ENCODE measurements at places on chromosomes 16 and 17.

- peak; percentile 21 for ATAC-seq
These were observed 53.9 kb downstream of the BANP start for GRCh38 chr16:88005181-88005581.

GRCh38 chr16:11801481-11802021, 4.5 kb upstream of the ZC3H7A start:
- no peak for ATAC-seq

- no peak for ATAC-seq
These were observed 833 bp downstream of the TERF2 start for GRCh38 chr16:69384974-69385373.

DNA sequence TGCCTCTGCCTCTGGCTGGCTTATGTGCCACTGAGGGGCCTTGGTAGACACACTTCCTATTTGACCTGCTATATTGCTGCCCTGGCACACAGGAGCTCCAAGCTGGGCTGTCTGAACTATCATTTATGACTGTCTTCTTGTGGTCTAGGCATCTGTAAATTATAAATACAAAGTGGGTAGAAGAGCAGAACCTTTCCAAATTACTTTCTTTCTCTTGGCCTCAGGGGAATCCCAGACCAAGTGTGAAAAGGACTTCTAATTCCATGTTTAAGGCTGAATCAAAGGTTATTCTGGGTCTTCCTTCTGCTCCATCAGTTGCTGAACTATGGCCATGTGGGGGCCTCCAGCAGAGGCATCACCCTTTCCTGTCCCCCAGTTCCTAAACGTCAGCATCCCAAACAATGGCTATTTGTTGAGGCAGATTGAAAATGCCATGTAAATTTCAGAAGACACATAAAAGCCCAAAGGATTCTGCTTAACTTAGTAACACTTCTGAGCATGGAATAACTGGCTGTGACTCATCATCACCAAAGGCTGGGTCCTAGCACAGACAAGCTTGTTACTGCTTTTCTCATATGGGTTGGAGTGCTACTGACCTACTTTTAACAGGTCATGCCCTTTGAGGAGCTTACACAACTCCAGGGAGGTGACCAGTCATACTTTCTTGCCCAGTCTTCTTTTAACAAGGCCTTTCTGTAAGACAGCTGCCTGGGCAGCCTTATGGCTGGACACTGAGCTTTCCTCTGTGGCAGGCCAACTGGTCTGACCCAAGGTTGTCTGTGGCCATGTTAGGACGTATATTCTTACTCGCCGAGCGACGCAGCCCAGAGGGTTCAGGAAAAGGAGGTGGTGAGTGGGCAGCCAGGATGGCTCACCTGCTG, 154.8 kb downstream of the VPS53 start:
- peak; percentile 78 for ATAC-seq

DNA sequence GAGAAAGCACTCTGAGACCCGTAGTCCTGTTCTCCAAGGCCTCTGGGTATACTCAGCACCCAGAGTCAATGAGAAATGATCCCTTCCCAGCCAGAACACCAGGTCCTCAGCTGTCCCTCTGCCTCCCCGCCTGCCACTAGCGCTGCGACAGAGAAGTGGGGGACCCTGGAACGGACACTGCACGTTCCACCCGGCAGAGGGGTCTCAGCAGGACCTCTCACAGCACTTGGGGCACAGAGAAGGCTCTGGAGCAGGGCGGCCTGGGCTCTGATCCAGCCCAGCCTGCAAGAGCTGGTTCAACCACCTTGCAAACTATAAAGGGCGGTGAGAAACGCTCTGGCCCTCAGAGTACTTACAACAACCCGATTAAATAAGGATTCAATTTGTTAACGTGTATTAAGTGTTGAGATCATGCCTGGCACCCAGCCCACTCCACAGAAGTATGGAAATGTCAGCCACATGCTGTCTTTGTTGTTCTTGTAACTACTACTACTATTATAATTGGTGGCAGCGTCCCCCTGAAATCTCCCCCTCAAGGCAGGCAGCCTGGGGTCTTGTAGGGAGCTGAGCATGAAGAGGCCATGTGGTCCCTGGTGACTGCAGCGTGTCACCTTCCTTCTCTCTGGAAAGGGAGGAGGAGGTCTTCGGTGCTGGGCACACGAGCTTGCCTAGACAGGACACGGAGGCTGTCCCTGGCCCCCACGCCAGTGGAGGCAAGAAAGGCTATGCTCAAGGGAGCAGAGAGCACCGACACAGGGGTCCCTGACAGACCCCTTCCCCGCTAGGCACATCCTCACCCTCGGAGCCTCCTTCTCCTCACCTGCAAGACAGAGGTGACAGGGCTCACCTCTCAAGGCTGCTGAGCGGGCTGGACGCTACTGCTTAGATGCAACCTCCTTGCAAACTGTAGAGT, 2.4 kb downstream of the OSGIN1 start:
- no peak for ATAC-seq

- ATAC-seq, result no peak
These were observed 44.9 kb downstream of the SMURF2 start for GRCh38 chr17:64617125-64617780.

GRCh38 chr16:5044011-5044540, 10.3 kb upstream of the NAGPA start:
- ATAC-seq, result no peak

DNA sequence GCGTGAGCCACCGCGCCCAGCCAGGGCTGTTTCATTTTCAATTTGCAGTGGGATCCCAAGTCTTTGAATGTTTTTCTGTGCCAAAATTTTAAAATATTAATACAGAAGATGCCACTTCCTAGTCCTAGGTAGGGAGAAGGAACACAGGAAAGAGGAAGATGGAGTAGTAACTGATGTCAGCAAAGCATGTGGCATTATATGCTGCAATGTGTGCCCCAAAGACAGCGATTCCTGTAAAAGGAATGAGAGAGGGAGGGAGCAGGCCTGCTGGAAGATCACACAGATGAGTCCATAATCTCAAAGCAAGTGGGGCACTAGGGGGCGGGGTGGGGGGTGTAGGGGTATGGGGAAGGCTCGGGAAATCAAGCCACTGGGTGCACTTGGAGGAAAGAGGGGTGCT, 23.4 kb upstream of the SSTR2 start:
- no peak for ATAC-seq

GRCh38 chr17:58265271-58265670, 15.5 kb downstream of the MPO start:
- no peak for ATAC-seq

DNA sequence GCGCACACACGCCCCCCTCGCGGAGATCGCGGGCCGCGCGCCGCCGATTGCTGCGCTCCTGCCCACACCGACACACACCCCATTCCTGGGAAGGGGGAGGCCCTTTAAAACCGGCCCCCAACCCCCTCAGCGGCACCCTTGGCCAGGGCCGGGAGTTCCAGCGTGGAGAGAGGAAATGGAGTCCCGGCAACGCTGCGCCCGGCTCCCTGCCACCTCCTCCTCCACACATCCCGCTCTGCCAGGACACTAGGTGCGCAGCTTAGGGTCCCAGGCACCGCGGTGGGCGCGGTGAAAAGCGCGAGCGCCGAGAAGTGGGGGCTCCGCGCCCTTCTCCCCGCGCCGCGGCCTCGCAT, 397 bp downstream of the CDC42EP4 start:
- ATAC-seq, result peak; percentile 20

- peak; percentile 8 for ATAC-seq
These were observed 139.7 kb downstream of the SEC14L1 start for GRCh38 chr17:77280304-77281121.

DNA sequence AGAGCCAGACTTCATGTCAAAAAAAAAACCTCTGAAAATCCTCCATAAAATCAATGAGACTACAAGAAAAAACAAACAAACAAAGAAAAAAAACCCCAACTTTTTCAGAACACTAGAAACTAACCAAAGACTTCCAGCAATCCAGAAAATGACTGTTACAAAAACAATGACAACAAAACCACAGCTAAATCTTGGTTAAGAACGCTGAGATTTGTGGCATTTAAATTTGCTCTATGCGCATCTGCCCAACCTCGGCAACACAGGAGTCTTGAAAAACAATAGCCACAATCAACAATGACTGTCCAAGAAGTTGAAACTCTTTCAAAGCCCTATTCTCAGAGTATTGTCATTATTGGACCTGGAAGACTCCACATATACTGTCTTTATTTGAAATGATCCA, 402.4 kb downstream of the ZFHX3 start:
- no peak for ATAC-seq

- ATAC-seq, result no peak
These were observed 2.4 kb upstream of the TBX21 start for GRCh38 chr17:47730681-47731080.

DNA sequence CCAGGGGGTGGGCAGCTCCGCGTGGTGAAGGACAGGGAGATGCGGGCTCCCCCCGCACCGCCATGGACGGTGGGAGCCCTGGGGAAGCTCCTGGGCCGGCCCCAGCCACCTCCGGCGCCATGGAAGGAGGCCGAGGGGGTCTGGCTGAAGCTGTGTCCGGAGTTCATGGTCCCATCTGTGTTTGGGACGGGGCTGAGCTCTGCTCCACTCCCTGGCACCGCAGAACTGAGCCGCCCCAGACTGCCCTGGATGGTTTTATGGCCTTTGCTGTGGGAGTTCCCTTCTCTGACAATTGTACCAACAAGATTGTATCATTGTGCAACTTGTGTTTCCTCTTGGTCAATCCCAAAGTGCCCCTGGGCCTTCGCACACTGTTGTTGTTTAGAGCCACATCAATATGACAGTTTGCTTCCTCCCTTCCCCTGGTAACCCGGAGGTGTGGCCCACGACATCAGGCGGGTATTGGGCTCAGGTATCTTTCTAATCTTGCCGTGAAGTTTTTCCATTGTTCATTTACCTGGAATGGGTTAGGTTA, 942 bp downstream of the KRT23 start:
- ATAC-seq, result no peak

DNA sequence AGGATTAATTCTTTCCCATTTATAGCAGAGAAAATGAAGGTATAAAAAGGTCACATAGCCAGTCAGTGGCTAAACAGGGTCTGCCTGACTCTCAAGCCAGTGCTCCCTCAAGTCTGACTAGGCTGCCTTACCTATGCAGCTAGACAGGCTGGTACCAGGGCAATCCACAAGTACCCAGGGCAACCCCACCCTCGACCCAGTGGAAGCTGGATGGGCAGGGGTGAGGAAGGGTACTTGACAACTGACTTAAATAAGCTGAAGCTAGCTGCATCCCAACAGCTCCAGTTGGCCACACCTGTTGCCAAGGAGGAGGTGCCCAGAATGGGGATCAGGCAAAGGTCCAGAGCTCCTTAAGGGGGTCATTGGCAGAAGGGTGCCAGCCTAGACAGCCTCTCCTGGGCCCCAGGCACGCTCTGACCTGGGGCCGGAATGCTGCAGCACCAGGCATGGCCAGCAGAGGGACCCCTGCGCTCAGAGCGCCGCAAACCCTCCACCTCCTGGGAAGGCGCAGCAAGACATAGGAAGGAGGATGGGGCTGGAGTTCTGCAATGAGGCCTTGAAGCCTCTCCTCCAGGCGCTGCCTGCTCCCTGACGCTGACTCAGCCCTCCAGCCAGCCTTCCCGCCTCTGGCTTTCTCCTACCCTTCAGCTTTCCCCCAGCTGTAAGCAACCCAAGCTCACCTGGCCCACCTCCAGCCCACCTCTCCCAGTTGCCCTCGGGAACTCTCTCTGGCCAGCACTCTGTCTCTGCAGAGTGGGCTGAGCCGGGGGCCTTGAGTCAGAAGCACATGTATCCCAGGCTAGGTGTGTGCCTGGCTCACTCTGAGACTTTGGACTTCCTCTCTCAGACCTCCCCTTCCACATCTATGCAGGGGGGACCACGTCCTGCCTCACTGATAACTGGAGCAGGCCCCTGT, 28.8 kb downstream of the MPP2 start:
- peak; percentile 90 for ATAC-seq

DNA sequence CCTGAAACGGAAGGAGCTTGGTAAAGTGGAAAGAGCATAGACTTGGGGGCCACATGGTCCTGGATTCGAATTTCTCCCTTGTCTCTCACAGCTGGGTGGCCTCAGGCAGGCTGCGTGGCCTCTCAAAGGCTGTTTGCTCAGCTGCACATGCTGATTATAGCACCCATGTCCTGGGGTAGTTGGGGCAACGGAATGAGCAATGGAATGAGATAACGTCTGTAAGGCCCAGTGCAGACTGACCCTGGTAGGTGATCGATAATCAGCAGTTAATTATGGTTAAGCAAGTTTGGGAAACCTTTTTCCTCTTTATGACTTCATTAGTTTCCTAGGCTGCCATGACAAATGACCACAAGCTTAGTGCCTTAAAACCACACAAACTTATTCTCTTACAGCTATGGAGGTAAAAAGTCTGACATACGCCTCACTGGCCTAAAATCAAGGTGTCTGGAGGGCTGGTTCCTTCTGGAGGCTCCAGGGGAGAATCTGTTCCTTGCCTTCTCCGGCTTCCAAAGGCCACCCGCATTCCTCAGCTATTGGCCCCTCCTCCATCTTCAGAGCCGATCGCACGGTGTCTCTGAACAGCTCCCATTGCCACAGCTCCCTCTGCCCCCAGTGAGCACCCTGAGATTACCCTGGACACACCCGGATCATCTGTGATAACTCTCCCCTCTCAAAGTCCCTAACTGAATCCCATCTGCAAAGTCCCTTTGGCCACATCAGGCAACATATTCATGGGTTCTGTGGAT, 294.9 kb upstream of the FOXF1 start:
- no peak for ATAC-seq

DNA sequence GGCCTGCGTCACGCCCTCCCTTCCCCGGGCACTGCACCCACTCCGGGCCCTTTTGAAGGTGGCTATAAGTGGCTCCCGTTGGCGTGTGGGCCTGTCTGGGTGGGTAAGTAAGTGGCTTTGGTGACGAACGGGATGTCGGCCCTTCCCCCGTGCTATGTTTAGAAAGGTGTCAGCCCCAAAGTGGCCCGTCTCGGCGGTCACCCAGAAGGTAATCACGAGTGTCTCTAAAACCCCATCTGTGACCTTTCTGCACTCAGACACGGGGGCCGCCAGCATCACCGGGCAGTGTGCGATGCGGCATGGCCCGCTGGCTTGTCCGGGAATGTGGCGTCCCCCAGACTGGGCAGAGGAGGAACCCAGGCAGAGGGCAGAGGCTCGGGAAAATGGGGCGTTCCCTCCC, 88.2 kb downstream of the IRX5 start:
- no peak for ATAC-seq

DNA sequence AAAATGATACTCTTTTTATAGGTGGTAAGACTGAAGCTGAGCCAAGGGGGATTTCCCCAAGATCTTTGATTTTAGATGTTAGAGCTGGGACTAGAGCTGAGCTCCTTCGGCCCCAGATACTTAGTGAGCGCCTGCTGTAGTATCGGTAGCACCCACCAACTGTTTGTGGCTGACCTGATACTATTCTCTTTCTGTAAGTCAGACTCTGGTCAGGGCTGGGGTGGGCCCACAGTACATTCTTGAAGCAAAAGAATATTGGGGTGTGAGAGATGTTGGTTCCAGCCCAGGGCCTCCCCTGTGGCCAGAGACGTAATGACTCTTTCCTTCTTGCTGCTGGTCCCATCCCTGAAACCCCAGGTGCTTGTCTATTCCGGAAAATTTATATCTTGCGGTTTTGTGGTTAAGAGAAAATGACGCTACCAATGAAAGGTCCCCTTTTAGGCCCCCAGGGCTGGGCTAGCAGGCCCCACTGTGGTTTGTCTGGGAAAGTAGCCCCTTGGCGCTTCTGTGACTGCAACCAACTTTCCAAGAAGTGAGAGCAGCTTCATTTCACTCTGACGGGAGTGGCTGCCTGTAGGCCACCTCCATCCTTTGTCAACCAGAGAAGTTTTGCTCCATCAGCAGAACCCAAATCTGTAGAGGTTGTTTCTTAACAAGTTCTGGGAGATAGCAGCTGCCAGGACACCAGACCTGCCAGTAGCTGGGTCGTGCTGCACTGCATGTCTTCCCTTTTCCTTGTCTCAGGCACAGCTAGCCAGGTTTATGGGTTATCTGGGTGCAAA, 86.4 kb upstream of the LGALS9 start:
- ATAC-seq, result peak; percentile 90

All from activated T-helper 17 cell treated with anti-CD3 and anti-CD28 coated beads, Interleukin-2, amount 50 U/mL, for 72 hours (primary cell).